Activated CD4-positive, CD25-positive, alpha-beta regulatory T cell treated with anti-CD3 and anti-CD28 coated beads, Interleukin-2, amount 50 U/mL, for 72 hours (primary cell): ENCODE measurements at places on chromosomes 5 and 9.

DNA sequence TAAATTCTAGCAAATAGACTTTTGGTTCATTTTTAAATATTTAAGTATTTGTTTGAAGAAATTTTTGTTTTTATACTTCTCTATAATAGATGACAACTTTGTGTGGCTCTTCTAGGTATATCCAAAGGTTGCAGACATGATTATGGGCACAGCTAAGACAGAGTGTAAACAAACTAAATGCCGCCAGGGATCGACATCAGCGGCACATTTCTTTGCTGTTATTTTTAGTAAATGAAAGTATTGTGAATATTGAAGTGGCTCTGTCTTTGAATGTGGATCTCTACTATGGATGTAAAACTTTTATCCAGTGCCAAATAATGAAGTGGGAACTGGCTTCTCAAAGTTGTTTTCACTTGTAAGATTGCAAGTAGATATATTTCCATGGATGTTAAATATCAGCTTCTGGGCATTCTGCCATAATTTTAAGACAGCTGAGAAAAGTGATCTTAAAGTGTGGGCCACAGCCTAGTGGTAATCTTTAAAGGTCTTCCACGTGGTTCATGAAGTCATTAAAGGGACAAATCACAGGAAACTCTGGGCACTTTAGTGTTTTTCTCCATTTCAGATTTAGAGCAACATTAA, 589.9 kb downstream of the ZNF608 start:
- DNase-seq = no peak

GRCh38 chr5:58912116-58912515, 329.2 kb downstream of the RAB3C start:
- DNase-seq = no peak

DNA sequence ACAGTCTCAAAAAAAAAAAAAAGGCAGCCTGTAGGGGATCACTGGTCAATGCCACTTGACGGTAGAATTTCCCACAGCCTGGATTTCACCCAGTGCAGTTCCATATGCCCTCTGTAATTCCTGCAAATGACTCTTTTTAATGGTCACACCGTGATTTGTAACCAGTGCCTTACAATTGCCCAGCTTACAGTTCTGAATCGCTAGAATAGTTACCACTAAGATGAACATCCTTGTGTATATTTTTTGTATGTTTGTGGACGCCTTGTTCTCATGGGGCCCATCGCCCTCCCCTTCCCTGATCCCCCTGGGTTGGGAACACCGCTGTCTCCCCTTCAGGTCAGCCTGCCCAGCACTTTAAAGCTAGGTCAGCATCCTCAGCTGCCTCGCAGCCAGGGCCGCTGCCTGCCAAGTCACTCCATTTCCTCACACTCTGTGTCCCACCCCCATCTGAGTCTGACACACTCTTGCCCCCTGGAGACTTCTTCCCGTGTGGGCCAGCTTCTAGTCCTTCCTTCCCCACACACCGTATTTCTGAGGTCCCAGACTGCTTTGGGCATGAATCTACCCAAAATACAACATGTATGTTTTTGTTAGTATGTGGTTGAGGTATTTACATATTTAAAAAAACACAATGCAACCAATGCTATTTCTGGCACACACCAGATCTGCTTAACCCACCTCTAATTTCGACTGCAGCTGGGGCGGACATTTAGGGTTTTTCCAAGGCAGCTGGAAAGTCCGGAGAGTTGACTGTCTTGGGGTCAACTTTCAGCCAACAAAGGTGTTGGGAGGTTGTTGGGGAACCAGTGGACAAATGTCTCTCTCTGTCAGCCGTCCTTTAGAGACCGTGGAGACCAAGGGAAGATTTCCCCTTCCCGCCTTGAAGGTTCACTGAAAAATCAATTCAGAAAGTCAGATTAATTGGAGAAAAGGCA, 120.5 kb upstream of the NEK6 start:
- DNase-seq = no peak

GRCh38 chr9:109416135-109416706, 81.9 kb downstream of the PTPN3 start:
- no peak for DNase-seq

- no peak for DNase-seq
Measured at GRCh38 chr9:112334432-112334841, 1.0 kb upstream of the PTBP3 start.

- no peak for DNase-seq
Measured at GRCh38 chr9:126902210-126902609, 12.4 kb upstream of the RALGPS1 start.

GRCh38 chr9:89929673-89930480, 325.1 kb downstream of the GADD45G start:
- DNase-seq = no peak

DNA sequence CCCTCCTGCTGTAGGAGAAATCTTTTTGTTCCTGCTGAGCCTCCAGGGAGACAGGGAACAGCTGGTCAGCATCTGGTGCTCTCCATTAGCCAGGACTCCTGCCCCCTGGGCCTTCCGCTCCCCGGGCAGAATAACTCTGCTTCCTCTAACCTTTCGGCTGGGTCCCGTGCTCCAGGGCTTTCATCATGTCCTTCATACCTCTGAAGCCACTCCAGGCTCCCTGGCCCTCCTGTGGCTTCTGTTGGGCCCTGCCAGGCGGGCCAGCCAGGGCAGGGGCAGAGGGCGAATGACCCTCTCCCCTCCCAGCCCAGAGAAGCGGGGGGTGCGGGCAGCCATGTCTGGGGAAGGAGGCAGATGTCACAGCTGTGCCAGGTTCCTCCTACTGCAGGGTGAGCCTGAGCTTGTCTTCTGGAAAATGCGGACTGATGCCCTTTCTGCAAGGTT, 81.7 kb upstream of the LMX1B start:
- DNase-seq = no peak

- no peak for DNase-seq
Measured at GRCh38 chr5:9712911-9713310, 82.8 kb upstream of the TAS2R1 start.

- DNase-seq = no peak
Measured at GRCh38 chr9:5994493-5994892, 20.9 kb downstream of the RANBP6 start.
